ENCODE measurements at places on chromosomes 7 and 10.

- DNase-seq, result no peak
Observed at GRCh38 chr7:20749906-20750305, 36.8 kb downstream of the SP8 start.

DNA sequence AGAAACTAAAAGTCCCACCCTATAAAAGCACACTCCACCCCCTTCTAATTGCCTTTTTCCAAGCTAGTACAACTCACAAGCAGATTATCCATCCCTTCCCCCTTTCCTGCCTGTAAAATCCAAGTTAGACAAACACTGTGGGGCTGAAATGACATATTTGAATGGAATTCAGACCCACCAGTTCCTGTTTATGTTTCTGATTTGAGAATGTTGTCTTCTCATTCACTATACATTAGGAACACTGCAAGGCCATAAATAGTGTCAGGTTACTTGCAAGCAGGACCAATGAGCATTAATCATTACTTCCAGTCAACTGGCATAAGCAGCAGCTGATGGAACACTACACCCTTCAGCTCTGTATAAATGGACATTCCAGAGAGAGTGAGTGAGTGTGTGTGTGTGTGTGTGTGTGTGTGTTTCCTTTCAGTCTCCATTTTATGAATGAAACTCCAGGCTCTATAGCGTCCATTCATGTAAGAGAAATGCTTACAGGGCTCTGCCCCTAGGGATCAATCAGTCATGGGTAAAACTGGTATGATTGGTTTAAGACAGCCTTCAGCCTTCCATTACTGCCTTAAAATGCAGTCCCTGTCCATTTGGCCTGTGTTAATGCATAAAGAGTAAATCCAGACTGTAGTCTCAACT, 69.3 kb downstream of the ETV1 start:
- peak; percentile 68 for DNase-seq

DNA sequence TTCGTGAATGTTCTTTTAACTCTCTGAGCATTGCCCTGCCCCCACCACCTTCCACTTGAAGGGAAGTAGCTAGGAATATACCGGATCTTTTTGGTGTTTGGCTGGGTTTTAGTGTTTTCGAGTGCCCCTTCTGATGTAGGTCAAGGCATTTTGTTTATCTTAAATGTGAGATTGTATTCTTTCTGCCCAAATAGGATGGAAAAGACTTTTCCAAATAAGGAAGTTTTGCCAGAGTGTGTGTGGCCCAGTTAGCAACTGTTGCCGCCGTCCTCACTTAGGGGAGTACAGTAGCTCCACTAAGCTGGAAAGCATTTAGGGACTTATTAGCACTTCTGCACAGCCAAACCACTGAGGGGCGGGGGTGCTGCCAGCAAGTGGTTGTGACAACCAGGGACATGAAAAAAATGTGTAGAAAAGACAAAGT, 29.8 kb upstream of the VCL start:
- DNase-seq, result no peak

- no peak for DNase-seq
Observed at GRCh38 chr10:26407406-26407969, 30.7 kb upstream of the APBB1IP start.

GRCh38 chr7:24880886-24881285, 99.1 kb downstream of the OSBPL3 start:
- no peak for DNase-seq

DNA sequence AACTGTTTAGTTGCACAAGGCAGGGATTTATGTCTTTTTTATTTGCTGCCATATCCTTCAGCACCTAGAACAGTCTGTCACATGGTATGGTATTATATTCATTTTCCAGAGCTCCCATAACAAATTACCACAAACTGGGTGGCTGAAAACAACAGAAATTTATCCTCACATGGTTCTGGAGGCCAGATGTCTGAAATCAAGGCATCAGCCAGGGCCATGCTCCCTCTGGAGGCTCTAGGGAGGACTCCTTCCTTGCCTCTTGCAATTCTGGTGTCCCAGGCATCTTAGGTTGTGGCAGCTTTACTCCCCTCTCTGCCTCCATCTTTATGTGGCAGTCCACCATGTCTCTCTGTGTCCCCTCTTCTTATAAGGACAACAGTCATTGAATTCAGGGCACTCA, 43.1 kb downstream of the MET start:
- no peak for DNase-seq

Data from hepatic stellate cell (primary cell).